LNCaP clone FGC (cell line): ENCODE measurements at places on chromosomes 3 and 15.

DNA sequence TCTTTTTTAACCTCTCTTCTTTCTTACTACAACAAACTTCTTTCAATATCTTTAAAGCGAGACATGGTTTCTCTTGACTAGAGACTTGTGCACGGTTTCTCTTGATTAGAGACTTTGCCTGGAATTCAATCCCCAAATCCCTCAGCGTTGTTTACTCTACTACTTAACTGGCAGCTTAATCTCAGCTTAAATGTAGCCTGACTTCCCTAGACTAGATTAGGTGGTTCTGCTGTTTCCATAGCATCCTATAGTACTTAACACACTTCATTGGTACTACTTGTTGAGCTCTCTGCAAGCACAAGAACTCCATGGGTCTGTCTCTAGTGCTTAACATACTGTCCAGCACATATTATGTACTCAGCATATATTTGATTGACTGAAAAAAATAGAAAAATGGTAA is 168.2 kb upstream of the GPR149 start:
- DNase-seq = no peak

- DNase-seq = no peak
Measured at GRCh38 chr3:138578141-138578540, 15.9 kb downstream of the CEP70 start.

GRCh38 chr3:178585454-178585853 is 49.2 kb downstream of the KCNMB2 start:
- no peak for DNase-seq

DNA sequence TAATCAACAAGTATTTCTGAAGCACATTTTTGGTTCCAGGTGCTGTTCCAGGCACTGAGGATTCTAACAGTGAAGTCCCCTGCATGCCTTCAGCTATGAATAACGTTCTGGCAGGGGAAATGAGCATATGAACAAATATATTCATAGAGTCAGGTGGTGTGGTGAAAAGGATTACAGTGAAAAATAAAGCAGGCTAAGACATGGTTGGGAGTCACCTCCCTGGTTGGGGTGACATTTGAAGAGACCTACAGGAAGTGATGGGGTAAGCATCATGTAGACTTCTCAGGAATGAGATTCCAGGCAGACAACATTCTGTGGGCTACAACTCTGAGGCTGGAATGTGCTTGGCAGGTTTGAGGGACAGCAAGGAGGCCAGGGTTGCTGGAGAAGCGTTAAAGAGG is 15.0 kb downstream of the FRMD4B start:
- DNase-seq = no peak

GRCh38 chr3:94416768-94417167 is 353.9 kb downstream of the NSUN3 start:
- no peak for DNase-seq
